ENCODE measurements at places on chromosomes 5 and 9.

DNA sequence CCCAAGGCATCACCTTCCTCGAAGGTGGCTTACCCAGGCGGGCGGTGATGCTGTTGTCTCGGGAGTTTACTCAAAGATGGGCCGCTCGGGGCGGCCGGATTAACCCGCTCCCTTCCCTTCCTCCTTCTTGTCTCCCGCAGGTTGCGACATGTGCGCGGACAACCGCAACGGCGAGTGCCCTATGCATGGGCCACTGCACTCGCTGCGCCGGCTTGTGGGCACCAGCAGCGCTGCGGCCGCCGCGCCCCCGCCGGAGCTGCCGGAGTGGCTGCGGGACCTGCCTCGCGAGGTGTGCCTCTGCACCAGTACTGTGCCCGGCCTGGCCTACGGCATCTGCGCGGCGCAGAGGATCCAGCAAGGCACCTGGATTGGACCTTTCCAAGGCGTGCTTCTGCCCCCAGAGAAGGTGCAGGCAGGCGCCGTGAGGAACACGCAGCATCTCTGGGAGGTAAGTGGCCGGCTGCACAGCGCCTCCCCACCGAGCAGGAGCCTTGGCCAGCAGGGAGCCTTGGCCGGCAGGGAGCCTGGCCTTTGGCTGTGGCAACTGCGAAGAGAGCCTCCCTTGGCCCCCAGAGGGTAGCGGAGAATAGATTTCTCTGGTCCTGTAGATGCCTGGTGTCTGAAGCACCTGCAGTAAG lies 10.6 kb downstream of the PRDM6 start:
- H3K36me3 ChIP-seq: no peaks in the 10 kb centered on the region
- no peaks in the 10 kb centered on the region for H3K4me1 ChIP-seq
- H3K4me3 ChIP-seq: peak overlapping the region; percentile 36

DNA sequence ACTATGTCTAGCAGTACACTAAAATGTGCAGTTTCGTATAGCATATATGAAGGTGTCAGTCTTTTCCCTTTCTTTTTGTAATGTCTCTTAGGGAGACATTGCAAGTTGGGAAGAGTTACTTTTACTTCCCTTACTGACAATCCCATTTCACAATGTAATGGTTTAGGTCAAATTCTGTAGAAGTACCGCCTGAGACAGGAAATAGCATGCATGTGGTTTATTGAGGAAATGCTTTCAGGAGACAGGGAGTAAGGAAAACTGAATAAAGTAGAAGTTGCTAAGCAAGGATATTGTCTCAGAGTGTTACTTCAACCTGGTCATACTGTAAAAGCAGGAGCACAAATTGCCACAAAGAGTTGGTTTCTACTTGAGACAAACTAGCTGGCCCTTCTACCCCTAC lies 32.1 kb upstream of the MSANTD3 start:
- H3K27ac ChIP-seq: no peak overlapping the region
- no peaks in the 10 kb centered on the region for H3K4me1 ChIP-seq
- H3K36me3 ChIP-seq: no peaks in the 10 kb centered on the region

DNA sequence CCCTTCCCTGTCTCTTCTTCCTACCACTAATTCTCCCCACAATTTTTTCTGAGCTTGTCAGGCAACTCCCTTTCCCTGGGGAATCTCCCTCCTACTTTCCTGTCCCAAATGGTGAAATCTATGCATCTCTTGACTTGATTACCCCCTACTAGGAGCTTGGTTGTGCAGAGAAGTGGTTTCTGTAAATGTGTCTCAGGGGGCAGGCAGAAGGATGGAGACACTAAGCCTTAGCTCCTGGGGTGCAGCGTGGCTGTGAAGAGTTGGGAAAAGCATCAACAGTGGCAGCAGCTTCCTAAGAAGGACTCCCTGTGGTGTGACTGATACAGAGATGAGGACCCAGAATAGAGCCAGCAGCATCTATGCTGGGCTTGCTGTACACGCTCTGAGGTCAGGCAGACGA lies 62.3 kb downstream of the NRG2 start:
- H3K4me3 ChIP-seq: no peak overlapping the region
- no peaks in the 10 kb centered on the region for H3K27me3 ChIP-seq

GRCh38 chr5:34529581-34530331 lies 126.4 kb upstream of the RAI14 start:
- no peaks in the 10 kb centered on the region for H3K36me3 ChIP-seq
- H3K27me3 ChIP-seq: no peaks in the 10 kb centered on the region
- no peak overlapping the region for H3K4me3 ChIP-seq
- no peak overlapping the region for H3K27ac ChIP-seq
- no peaks in the 10 kb centered on the region for H3K4me1 ChIP-seq

DNA sequence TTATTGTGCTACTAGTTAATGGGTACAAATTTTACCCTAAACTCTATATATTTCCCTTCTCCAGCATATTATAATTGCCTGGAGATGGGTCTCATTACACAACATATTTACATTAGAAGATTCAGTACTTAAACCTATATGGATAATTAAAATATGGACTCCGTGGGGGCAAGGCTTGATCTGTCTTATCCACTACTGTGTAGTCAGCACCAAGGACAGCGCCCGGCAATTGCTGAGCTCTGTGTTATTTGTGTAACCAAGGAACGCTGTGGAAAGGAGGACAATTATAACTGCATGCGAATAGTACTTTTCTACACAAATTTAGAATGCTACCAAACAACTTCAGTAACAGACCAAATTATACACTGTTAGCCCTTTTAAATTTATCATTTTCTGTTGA lies 77.7 kb downstream of the DNAH5 start:
- no peak overlapping the region for H3K4me3 ChIP-seq
- DNase-seq: no peak
- no peaks in the 10 kb centered on the region for H3K36me3 ChIP-seq
- no peak overlapping the region for H3K27ac ChIP-seq

DNA sequence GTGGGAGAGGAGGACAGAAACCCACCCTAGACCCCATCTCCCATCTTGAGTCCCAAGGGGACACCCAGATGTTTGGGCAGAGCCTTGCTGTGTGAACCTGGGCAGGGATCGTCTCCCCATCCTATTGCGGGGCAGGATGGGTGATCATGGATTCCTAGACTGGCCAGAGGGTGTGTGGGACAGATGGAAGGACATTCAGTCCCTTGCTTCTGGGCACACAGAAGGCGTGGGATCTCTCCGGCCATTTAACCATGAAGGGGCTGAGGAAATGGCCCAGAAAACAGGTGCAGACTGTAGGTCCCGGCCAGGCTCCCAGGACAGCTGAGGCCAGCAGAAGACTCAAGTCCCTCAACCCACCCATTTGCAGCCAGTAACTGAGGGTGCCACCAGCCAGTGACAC lies 29.9 kb downstream of the PTGES start:
- peak overlapping the region; percentile 19 for H3K27ac ChIP-seq
- DNase-seq: no peak
- no peak overlapping the region for H3K4me3 ChIP-seq
- H3K36me3 ChIP-seq: no peaks in the 10 kb centered on the region
- no peaks in the 10 kb centered on the region for H3K27me3 ChIP-seq

DNA sequence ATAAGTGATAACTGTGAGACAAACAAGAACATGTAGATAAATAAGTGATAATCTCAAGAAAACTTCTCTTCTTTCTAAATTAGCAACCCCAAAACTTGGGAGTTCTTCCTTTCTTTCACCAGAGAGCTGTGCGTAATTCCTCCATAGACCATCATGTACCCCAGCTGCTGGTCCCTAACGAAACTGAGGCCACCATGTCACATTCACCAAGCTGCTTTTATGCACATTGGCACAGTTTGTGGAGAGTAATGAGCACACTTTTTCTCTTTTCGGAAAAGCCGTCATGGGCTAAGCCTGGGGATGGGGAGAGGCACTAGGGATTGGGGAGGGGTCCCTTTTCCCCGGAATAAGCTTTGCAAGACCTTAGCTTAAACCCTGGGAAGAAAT lies 561.4 kb downstream of the BNC2 start:
- no peaks in the 10 kb centered on the region for H3K36me3 ChIP-seq
- no peak overlapping the region for H3K27ac ChIP-seq

- DNase-seq: no peak
- H3K27ac ChIP-seq: peak overlapping the region; percentile 79
- H3K4me3 ChIP-seq: no peak overlapping the region
- H3K4me1 ChIP-seq: no peaks in the 10 kb centered on the region
- H3K27me3 ChIP-seq: no peaks in the 10 kb centered on the region
Observed at GRCh38 chr5:151670083-151670686, 16.5 kb downstream of the SPARC start.

- no peak overlapping the region for H3K27ac ChIP-seq
- no peaks in the 10 kb centered on the region for H3K27me3 ChIP-seq
- no peak overlapping the region for H3K4me3 ChIP-seq
- H3K36me3 ChIP-seq: no peaks in the 10 kb centered on the region
Observed at GRCh38 chr5:174688441-174689354, 35.7 kb upstream of the MSX2 start.

DNA sequence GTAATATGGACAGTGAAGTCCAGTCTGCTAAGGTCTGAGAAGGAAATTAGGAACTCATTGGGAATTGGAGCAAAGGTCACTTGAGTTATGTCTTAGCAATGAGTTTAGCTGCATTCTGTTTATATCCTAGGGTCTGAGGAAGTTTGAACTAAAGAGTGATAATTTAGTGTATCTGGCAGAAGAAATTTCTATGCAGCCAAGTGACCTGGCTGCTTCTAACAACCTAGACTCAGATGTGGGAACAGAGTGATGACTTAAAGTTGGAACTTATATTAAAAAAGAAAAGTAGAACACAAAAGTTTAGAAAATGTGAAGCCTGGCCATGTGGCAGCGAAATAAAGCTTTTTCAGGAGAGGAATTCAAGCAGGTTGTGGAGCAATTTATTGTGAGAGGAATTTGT lies 106.2 kb downstream of the PRDM9 start:
- no peak for DNase-seq
- no peak overlapping the region for H3K4me3 ChIP-seq
- no peaks in the 10 kb centered on the region for H3K4me1 ChIP-seq
- no peaks in the 10 kb centered on the region for H3K27me3 ChIP-seq

GRCh38 chr5:32443145-32443540 lies 1.4 kb downstream of the ZFR start:
- H3K36me3 ChIP-seq: no peaks in the 10 kb centered on the region
- no peaks in the 10 kb centered on the region for H3K27me3 ChIP-seq
- H3K27ac ChIP-seq: peak overlapping the region; percentile 97
- H3K4me3 ChIP-seq: peak overlapping the region; percentile 96
- DNase-seq: no peak
- H3K4me1 ChIP-seq: peaks cover 16% of the 10 kb centered on the region

DNA sequence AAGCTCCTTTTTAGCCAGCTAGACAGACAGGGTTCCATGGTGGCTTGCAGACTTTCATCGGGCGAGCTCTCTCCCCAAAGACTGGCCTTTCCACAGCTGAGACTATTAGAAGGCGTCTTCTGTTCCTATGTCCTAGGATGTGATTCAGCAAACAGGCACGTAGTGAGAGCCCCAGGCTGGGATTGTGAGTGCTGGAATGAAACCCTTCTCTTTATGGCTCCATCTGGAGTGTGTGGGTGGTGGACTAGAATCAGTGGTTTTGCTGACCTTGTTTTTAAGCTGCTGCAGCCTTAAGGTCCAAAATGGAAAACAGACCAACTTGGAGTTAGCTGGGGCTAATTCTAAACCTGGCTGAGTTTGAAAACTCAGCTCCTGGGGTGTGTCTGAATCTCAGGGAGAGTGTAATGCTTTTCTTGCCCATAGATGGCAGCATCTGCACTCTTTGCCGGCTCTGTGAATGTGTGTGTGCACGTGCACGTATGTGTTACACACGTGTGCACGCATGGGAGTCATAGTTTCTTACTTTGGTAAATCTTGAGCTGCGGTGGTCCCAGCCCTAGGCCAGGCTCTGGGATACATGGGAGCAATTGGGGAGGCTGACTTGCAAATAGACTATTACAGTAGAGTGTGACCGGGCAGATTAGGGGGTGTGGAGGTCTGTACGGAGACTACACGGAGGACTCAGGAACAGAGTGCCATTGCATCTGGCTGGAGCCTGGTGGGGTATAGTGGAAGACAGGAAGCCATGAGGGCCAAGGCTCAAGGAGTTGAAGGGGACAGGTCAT lies 10.7 kb downstream of the GSN start:
- peaks cover 58% of the 10 kb centered on the region for H3K4me1 ChIP-seq
- no peaks in the 10 kb centered on the region for H3K36me3 ChIP-seq
- H3K27me3 ChIP-seq: no peaks in the 10 kb centered on the region
- H3K4me3 ChIP-seq: no peak overlapping the region

GRCh38 chr5:20648981-20649380 lies 661.0 kb upstream of the CDH18 start:
- DNase-seq: no peak
- H3K36me3 ChIP-seq: no peaks in the 10 kb centered on the region
- no peak overlapping the region for H3K4me3 ChIP-seq
- H3K27me3 ChIP-seq: no peaks in the 10 kb centered on the region
- H3K4me1 ChIP-seq: no peaks in the 10 kb centered on the region

- H3K4me1 ChIP-seq: no peaks in the 10 kb centered on the region
- H3K36me3 ChIP-seq: no peaks in the 10 kb centered on the region
- DNase-seq: no peak
Observed at GRCh38 chr5:56316299-56316994, 83.3 kb upstream of the ANKRD55 start.

- H3K4me1 ChIP-seq: no peaks in the 10 kb centered on the region
- DNase-seq: no peak
- H3K4me3 ChIP-seq: no peak overlapping the region
- no peaks in the 10 kb centered on the region for H3K27me3 ChIP-seq
Observed at GRCh38 chr9:7983490-7983889, 183.9 kb upstream of the DMAC1 start.

DNA sequence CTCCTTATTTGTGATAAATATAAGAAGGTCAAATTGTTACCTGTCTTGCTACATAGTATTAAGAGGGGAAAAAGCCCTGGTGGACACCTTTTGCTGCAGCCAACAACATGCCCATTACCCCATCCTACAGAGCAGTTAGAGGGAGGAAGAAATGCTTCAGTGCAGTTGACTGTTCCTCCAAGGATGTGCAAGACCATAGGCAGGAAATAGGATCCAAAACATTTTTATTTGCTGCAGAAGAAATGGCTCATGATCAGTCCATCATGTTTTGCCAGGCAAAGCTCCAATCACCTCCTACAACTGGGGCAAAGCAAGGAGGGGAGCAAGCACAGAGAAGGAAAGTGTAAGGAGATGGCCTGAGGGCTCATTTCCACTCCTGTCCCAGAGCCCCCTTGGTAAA lies 399.1 kb upstream of the PIK3R1 start:
- no peaks in the 10 kb centered on the region for H3K4me1 ChIP-seq
- DNase-seq: no peak
- H3K4me3 ChIP-seq: no peak overlapping the region
- H3K27me3 ChIP-seq: no peaks in the 10 kb centered on the region
- H3K36me3 ChIP-seq: no peaks in the 10 kb centered on the region

- no peaks in the 10 kb centered on the region for H3K4me1 ChIP-seq
- DNase-seq: no peak
- H3K4me3 ChIP-seq: no peak overlapping the region
- no peak overlapping the region for H3K27ac ChIP-seq
- H3K36me3 ChIP-seq: no peaks in the 10 kb centered on the region
Observed at GRCh38 chr5:7245121-7245651, 150.8 kb upstream of the ADCY2 start.

- no peaks in the 10 kb centered on the region for H3K4me1 ChIP-seq
- H3K27me3 ChIP-seq: no peaks in the 10 kb centered on the region
- H3K27ac ChIP-seq: no peak overlapping the region
- DNase-seq: no peak
- H3K36me3 ChIP-seq: no peaks in the 10 kb centered on the region
- no peak overlapping the region for H3K4me3 ChIP-seq
Observed at GRCh38 chr5:96809921-96810320, 2.2 kb upstream of the ERAP1 start.

- no peaks in the 10 kb centered on the region for H3K36me3 ChIP-seq
- no peaks in the 10 kb centered on the region for H3K27me3 ChIP-seq
- DNase-seq: no peak
Observed at GRCh38 chr5:147863454-147864158, 14.9 kb upstream of the SCGB3A2 start.

GRCh38 chr5:119059740-119060255 lies 11.1 kb upstream of the DMXL1 start:
- H3K27ac ChIP-seq: no peak overlapping the region
- H3K4me3 ChIP-seq: no peak overlapping the region
- no peaks in the 10 kb centered on the region for H3K27me3 ChIP-seq
- H3K4me1 ChIP-seq: no peaks in the 10 kb centered on the region
- DNase-seq: no peak
- H3K36me3 ChIP-seq: no peaks in the 10 kb centered on the region
